ENCODE measurements at places on chromosomes 12 and 14.

GRCh38 chr14:88630565-88630964, 67.7 kb downstream of the ZC3H14 start:
- no peak for DNase-seq

GRCh38 chr12:44873898-44874297, 2.2 kb downstream of the NELL2 start:
- peak; percentile 74 for DNase-seq

- no peak for DNase-seq
These were observed 6.3 kb upstream of the PWP1 start for GRCh38 chr12:107679336-107679735.

DNA sequence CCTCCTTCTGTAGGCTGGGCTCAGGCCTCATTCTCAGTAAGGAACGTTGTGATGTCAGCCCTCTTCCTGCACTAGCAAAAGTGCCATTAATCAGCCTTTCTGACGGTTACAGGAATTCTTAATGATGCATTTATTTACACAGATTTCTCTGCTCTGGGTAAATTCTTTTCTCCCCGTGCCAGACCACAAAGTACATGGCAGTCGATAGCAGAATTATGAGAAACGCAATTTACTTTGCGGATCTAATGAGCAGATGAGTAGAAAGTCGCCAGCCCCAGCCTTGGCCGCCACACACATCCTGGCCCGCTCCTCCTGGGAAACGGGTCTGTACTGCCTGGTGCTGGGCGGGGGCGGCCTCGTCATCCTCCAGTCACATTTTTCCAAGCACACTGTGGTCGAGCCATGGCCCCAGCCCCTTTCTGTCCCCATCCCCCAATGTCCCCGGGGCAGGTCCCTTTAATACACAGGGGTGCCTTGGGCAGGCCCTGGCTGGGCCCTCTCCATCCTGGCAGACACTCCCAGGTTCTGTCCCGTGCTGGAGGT, 25.9 kb downstream of the NOC4L start:
- no peak for DNase-seq

- DNase-seq, result peak; percentile 76
These were observed 145.2 kb upstream of the TMCC3 start for GRCh38 chr12:94795520-94795919.

DNA sequence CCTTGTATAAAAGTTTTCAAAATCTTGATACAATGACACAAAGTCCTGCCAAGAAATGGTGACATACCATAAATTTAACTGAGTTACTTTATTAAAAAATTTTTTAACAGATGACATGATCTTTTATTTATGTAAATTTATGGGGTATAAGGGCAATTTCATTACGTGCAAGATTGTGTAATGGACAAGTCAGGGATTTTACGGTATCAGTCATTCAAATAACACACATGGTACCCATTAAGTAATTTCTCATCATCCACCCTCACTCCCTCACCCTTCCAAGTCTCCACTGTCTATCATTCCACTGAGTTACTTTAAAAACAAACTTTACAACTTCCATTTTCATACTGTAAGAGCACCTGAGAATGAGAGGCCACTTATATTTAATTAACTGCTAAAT, 37.4 kb downstream of the SPTLC2 start:
- DNase-seq, result no peak

- DNase-seq, result no peak
These were observed 116.8 kb downstream of the DAAM1 start for GRCh38 chr14:59305231-59305630.

DNA sequence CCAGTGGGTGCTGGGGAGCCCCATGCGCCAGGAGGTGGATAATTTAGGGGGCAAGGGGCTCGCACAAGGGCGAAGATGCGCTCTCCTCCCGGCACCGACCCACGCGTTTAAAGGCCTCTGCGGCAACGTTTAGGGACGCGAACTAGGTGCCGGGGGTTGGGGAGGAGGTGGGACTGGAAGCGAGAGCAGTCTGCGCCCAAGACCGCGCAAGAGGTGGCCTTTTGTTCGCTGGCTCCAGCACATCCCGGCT, 1.3 kb downstream of the SLC38A1 start:
- peak; percentile 11 for DNase-seq

GRCh38 chr12:105552056-105552455, 221.6 kb downstream of the C12orf75 start:
- DNase-seq, result no peak

DNA sequence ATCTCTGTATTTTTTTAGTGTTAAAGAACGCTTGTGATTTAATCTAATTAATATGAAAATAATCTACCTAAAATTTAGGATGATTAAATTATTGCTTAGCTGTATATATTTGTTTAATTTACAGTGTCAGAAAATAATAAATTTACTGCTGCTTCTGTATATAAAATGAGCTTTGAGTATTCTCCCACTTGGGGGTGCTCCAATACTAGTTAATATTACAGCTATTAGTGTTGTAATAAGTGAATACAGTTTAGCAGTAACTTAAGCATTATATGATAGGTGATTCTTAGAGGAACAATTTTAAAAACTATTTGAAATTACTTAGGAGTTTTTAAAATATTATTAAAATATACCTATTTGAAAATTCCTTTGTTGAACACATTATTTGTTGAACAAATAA, 62.2 kb downstream of the PAPOLA start:
- no peak for DNase-seq

DNA sequence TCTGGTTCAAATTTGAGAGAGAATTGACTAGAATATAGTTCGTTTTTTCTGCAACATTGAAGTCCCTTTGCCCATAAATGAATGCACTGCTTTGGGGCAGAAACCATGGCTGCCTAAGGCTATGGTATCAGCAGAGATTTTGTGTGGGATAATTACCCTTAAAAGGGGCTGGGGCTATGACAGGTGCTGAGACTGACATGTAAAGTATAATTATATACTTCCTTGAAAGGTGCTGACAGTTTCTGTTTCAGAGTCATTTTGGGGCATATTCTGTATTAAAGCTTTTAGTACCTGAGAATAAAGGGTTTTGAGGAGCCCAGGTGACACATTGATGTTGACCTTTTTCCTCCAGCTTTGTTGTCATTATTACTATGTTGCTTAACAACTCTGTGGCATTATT, 150.3 kb upstream of the PTPRQ start:
- DNase-seq, result no peak

DNA sequence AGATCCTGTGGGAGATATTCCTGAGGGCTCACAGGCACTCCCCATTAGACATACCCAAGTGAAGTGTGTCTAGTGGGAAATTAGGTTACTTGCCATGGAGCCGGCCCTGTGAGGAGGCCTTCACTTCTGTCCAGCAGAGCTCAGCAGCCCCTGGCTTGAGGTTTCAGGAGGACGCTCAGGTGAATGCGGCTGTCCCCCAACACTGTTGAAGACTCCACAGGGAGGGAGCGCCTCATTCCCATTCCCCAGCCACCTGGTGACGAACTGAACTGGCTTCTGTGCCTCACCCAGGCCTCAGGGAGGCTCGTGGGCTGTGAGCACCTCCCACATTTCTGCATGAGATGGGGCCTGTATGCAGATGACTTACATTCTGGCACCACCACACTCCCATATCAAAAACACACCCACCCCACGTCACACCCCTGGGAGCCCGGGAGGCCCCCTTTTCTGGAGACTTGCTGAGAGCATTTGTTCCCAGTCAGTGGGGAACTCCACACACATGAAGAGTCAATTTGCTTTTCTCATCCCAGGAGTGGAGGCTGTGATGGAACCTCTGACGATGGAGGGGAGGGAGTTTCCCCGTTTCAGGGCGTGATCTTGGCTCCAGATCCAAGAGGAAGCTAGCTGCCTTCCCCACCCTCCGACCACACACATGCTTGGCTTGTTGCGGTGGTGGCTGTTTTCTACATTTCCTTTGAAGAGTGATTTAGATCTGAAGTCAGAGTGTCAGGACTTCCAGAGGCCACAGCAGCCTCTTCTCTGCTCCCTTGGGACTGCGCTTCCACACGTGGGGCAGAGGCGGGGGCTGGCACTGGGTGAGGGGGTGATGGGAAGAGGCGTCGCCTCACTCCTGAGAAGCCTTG, 120.7 kb downstream of the ADGRD1 start:
- DNase-seq, result no peak

DNA sequence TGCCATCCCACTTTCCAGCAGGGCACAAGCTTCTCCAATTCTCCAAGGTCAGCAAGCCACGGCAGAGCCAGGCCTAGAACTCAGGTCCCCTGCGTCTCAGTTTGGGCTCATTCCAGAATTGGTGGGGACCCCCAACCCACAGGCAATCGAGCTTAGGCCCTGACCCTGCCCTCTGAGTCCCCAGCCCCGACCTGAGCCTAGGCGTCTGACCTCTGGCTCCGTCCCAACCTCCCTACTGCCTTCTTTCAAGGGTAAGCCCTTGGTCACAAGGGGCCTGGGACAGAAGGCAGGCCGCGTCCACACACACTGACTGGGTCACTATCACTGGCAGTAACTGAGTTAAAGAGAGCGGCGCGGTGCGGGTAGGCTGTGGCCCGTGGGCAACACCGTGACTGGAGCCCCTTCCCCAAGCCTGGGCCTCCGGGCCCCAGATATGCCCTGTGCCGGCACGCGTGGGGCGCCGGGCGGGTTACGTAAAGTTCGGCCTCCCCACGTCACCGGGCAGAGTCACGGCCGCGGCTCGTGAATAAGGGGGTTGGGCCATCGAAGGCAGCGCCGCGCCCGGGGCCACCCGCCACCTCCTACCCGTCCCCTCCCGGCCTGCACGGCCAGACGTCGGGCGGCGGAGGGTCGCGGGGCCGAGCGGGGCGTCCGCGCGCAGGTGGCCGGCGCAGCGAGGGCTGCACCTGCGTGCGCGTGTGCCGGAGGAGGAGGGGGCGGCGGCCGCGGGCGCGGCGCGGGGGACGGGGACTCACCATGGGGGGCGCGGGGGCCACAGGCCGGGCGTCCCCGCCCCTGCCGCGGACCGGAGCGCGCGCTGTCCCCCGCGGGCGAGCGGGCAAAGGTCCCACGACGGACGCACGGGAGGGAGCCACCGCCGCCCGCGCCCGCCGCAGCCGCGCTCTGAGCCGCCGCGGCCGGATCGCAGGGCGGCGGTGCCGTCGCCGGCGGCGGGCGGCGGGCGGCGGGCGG, 516 bp downstream of the ANKRD9 start:
- DNase-seq, result peak; percentile 57

- no peak for DNase-seq
These were observed 6.6 kb downstream of the CACNA2D4 start for GRCh38 chr12:1911598-1912575.

DNA sequence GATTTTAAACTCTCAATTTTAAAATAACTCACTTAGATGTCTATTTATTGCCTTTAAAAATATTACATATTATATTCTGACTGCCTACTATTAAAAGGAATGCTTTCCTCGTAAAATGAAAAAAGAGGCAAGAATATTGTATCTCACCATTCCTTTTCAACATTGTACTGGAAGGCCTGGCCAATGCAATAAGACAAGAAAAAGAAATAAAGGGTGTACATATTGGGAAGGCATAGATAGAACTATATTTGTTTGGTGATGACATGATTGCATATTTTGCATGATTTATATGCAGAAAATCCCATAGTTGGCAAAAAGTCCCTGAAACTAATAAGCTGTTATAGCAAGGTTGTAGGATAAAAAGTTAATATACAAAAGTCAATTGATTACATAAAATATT, 474.6 kb upstream of the ATP2B1 start:
- no peak for DNase-seq

DNA sequence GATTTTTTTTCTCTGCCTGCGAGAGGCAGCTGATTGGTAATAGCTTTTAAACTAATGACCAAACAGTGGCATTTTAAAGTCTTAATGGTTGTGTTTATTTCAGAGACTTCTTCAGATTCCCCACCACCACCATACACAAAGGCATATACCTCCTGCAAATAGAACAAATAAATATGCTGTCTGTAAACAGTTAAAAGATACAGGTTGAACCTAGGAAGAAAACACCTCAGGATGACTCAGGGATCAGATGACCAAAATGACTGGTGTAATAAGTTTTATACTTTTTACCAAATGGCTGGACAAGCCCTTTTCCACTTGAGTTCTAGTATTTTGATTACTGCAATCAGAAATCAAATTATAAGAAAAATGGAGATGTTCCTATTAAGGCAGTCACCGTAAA, 364.1 kb downstream of the PAWR start:
- DNase-seq, result no peak

DNA sequence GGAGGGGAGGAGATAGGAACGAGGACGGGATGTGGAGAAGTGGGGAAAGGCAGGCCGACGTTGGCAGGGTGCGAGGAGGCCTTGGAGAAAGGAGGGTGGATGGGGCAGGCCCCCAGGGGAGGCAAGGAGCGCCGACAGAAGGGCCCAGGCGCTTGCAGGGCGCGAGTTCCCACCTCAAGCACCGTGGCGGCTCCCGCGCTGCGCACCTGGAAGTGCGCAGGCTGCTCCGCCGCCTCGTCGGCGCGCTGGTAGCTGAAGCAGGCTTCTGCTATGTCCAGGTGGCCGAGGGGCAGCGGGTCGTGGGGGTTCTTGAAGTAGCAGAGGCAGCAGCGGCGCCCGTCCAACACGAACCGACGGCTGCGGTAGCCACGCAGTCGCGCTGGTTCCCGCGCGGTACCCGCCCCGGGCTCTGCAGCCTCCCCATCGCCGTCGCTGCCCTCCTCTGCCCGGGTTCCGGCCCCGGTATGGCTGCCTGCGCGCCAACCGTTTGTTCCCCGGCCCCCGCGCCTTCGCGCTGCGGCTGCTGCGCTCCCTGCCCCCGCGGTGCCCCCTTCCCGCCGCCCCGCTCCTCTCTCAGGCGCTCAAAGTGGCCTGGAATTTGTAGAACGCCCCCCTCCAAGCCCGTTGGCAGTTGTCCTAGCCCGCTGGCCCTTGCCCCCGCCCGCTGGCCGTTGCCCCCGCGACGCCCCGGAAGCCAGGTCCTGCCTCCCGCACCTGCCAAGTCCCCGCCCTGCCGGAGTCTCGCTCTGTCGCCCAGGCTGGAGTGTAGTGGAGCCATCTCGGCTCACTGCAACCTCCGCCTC, 1.1 kb upstream of the ACTR6 start:
- DNase-seq, result no peak

GRCh38 chr14:81772381-81772780, 238.7 kb upstream of the SEL1L start:
- no peak for DNase-seq

Data from spinal cord (tissue), 10 donors.